ENCODE measurements at places on chromosomes 6 and 20. TPM values are rescaled to one million over a fixed set of nuclear protein-coding genes. Genes with fewer than 3 reads are reported as not detected.

SENP6 gene
- 134 TPM for total RNA-seq

DNAH8 gene
- not detected for total RNA-seq

ARFGEF3 gene
- 0.89 TPM for total RNA-seq

CENPQ gene
- total RNA-seq, result 5.7 TPM

GRCh38 chr6:138944412-138944811 lies 43.6 kb downstream of the REPS1 start:
- no peak for DNase-seq

- DNase-seq, result no peak
These were observed 130.9 kb downstream of the MAP3K7 start for GRCh38 chr6:90456001-90456400.

DNA sequence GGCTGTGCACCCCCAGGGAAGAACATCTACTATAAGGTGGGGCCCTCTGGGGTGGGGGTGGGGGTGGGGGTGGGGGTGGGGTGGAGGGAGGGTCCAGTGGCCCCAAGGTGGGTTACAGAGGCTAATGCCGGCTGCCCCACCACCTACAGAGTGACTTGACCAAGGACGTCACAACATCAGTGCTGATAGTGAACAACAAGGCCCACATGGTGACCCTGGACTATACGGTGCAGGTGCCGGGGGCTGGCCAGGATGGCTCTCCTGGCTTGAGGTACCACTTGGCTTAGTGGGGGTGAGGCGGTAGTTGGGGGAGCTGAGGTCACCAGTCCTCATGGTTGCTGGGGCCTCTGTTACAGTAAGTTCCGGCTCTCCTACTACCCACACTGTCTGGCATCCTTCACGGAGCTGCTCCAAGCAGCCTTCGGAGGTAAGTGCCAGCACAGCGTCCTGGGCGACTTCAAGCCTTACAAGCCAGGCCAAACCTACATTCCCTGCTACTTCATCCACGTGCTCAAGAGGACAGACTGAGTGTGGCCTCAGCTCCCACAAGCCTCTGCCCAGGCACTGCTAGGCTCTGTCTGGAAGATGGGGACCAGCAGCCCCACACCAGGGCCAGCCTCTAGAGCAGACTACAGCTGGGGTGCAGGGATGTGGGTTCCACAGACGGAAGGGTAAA lies 2.8 kb downstream of the GNMT start:
- DNase-seq, result no peak

DNA sequence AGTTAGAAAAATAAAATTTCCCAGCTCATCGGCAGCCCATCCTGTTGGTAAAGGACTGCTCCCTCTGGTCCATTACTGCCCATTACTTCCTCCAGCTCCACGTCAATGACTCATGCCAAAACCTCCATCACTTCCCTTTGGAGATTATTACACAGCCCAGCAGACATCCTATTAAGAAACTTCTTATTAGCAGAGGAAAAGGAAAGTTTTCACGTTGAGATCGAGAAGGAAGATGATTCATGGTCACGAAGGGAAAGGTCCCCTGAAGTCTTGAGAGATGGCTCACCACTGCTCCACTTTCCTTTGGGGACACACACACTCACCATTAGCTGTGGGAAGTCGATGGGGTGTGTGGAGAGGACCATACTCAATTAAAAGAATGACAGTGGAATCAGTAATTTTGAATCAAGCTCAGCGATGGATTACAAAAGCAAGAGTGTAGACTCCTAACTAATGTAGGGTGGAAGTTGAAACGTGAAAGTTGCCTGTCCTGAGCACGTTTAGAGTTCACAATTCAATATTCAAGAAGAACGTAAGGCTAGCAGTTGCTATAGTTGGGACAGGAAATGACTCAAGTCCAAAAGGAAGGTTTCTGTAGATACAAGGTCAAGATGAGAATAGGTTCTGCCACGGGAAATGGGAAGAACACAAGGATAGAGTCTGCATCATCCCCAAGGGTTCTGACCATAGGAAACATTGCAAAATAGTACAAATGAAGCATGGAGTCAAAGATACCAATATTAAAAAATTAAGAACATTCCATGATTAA lies 21.6 kb downstream of the SASH1 start:
- no peak for DNase-seq

DNA sequence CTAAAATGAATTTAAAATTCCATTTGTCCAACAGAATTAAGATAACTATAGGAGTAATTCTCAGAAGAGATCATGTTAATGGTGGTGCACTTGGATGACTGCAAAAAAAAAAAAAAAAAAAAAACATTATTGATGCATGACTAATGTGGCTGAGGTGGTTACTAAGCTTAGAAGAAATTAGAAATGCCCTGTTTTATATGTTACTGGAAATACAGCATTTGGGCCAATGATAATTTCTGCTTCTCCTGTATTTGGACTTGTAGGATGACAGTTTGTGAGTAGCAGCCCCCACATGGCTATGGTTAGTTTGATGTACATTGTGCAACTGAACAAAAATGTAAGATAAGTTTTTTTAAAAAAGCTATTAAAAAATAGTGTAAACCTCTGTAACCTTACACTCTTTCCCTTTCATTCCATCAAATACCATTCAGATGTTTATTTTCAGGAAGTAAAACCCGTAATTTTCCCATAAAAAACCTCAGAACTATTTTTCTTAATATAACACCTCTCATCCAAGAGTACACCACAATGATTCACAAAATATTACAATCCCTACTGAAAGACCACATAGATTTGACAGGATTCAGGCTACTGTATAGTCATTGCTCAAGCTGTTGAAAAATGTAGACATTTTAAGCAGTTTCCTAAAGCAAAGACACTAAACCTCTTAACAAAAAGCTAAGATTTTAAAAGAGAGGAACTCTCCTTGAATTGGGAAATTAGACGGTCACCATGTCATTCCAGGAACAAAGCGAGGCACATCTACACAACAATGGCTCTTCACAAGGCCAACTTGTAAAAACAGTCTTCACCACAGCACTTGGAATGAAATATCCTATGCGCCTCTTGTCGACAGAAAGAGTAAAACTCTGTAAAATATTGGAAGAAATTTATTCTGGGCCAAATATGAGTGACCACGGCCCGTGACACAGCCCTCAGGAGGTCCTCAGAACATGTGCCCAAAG lies 83.0 kb downstream of the WDR27 start:
- DNase-seq, result no peak

- no peak for DNase-seq
These were observed 320.1 kb downstream of the CDH4 start for GRCh38 chr20:61571916-61572711.

DNA sequence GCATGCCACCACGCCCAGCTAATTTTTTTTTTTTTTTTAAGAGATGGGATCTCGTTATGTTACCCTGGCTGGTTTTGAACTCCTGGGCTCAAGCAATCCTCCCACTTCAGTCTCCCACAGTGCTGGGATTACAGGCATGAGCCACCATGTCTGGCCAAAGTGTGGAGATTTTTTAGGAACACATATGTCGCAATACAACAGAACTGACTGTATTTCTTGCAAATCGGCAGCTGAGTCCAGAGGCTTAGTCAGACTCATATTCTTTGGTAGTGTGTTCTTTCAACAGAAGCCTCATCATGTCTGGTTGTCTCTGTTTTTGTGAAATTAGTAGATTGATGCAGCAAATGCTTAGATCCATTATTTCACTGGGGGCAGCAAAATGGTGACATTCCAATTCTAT lies 23.9 kb upstream of the CD164 start:
- DNase-seq, result no peak

GRCh38 chr6:111865909-111866546 lies 7.2 kb downstream of the FYN start:
- no peak for DNase-seq

DNA sequence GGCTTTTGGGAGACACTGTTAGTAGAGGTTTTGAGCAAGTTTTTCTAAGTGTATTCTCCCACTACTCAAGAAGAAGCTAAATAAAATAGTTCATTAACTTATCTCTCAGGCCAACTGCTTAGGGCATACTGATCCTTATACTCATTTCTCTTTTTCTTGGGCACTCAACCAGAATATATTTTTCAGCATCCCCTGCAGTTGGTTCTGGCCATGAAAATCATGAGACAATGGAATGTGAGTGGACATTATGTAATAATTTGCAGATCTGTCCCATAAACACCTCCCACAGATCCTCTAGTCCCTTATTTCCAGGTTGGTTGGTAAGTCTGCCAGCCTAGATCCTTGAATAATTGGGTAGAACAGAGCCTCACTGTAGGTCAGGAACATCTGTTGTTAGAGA lies 136.7 kb downstream of the AIG1 start:
- DNase-seq, result no peak

DNA sequence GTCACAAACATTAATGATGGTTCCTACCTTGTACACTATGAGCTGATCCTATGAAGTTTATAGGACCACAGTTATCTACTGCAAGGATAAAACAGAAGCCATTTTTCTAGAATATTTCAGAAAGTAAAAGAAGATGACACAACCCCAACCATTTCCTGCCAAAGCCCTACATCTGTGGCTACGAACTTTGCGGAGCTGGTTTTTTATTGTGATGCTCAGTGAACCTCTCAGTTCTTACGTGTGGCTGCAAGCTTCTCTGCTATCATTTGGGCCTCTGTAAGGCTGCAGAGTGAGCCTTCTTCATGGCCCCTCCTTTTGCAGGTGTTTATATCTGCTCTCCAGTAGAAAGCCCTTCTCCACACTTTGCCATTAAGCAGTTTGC lies 17.8 kb upstream of the TAGAP start:
- DNase-seq, result no peak

- DNase-seq, result no peak
These were observed 95.2 kb downstream of the ANKRD60 start for GRCh38 chr20:58133020-58133808.

DNA sequence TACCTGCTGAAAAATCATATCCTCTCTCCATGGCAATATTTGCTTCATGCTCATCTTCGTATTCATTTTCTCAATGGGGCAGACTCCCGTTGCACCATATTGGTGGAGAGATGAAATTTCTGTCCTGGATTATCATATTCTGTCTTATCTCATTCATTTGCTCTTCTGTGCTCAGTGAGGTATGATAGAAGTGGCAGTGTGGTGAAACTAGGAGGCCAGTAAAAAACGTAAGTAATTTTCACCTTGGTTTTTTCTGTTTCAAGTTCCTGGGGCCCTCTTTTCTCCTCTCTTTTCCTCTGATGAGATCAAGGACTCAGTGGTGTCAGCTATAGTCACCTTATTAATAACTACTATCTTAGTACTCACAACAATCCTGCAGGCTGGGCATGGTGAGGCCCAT lies 182.5 kb upstream of the HDAC2 start:
- no peak for DNase-seq
